ENCODE measurements at places on chromosomes 7 and 10.

DNA sequence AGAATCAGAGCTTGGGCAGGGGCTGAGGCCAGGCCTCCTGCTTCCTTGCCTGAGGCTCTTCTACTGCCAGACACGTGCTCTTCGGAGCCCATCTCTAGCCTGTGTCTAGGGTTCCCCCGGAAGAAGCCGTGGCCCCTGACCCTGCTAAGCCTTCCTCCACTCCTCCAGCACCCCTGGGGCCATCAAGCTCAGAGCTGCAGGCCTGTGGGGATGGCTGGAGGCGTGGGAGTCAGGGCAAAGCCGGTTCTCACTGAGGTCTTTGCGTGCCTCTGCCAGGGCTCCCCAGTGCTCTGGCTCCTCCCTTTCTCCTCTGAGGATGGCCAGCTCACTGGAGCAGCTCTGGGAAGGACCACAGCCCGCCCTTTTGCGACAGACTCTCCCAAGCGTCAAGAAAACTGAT, 34.4 kb downstream of the GHRHR start:
- DNase-seq: no peak

DNA sequence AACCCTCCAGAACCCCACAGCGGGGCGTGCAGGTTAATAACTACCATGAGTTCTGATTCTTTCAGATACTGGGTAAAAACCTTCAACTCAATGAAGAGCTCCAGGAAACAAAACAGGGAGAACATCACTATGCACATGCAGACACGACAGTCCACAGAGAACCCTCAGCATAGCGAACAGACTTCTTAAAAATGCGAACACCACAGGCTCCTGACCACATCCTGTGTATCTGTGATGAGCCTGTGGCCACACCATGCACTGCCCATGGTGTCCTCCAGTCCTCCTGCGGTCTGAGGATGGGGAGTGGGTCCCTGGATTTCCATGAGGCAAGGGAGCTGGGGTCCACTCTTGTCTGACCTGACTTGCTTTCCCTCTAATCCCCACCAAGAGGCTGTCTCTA, 107.2 kb downstream of the COBL start:
- DNase-seq: no peak

DNA sequence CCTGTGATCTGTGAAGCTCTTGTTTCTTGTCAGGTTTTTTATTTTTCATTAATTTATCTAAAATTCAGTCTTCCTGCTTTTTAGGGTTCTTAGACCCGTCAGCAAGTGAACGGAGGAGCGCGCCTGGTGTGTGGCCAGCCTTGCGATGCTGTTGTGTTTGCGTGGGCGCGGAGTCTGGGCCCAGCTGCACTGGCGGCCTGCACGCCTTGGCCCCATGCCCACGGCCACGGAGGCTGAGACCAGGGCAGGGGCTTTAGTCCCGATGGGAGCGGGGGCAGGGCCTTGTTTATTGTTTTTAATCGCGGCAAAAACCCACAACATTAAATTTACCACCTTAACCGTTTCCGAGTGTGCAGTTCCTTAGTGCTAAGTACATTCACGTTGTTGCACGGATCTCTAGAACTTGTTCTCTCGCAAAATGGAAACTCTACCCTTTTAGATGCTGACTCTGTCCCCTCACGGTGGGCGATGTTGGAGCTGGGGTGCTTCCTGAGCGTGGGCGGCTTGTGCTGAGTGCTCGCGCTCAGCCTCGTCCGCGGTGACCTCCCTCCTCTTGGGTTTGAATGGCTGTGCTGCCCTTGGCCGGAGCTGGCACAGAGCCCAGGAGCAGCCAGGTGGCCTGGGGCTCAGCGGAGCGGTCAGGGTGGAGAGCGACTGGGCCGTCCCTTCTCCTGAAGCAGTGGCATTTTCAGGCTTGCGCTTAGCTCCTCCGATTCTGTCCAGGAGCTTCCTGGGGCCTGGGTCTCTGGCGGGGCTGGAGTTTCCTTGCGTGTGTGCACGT, 69.1 kb downstream of the INPP5A start:
- DNase-seq: no peak

GRCh38 chr7:24419077-24419476, 135.1 kb downstream of the NPY start:
- no peak for DNase-seq

GRCh38 chr7:76352193-76352592, 6.6 kb downstream of the YWHAG start:
- DNase-seq: peak; percentile 70

GRCh38 chr10:115093776-115094408, 727 bp downstream of the ATRNL1 start:
- DNase-seq: no peak

DNA sequence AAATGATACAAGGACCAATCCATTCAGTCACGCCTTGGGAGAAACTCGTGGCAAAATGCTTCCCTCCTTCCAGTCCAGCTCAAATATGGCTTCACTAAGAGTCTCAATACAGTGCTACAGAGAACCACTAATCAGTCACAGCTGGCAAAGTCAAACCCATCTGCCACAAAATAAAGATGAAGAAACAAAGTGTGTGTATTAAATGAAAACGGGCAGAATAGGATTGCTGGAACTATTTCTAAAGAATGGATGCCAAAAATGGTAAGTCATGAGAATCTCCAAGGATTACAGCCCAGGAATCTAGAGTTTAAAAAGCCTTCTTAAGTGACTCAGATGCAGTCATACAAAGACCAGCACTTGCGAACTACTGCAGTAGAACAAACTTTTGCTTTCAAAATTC, 61.9 kb downstream of the CACUL1 start:
- peak; percentile 95 for DNase-seq

GRCh38 chr7:73865738-73866445, 4.9 kb downstream of the TMEM270 start:
- DNase-seq: peak; percentile 61

Measured in fibroblast of skin of abdomen (primary cell).